ENCODE measurements at places on chromosomes 11 and 22.

DNA sequence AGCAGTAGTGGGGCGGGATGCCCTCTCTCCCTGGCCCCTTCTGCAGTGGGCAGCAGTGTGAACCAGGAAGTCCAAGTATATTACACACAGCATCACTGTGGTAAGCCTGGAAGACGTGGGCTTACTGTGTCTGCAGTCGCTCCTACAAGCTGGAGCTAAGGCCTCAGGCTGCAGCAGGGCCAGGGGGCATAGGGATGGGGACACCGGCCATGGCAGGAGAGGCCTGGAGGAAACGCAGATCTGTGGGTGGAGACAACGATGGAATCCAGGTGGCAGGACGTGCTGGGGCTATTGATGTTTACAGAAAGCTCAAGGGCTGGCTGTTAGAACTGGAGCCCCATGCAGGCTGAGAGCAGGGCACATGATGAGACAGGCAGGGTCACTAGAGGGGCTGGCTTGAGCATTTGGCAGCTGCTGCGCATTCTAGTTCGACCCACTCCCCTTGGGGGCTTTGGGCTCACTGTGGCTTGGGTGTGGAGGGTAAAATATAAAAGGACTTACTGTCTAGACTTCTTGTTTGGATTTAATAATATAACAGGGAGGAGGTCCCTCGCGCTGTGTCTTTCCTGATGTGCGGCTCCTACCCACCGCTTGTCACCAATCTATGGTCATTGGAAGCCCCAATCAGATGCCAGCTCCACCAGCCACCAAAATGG is 539.5 kb downstream of the TBC1D22A start:
- DNase-seq: no peak

DNA sequence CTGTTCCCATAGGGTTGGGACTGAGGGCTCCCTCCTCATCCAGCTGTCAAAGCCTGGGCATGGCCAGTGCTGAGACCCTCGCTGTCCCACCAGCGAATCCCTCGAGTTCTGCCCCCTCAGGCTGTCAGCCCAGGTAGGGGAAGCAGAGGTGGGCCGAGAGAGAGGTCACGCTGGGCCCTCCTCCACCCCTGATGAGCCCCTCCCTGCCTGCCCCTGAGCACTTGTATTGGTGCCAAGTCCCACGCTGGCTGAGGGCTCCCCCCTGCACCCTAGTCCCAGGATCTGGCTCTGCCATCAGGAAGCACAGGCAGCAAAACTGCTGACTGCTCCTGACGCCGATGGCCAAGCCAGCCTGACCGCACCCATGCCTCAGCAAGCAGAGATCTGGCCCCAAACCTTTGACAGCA is 3.3 kb downstream of the PRR33 start:
- DNase-seq: no peak

DNA sequence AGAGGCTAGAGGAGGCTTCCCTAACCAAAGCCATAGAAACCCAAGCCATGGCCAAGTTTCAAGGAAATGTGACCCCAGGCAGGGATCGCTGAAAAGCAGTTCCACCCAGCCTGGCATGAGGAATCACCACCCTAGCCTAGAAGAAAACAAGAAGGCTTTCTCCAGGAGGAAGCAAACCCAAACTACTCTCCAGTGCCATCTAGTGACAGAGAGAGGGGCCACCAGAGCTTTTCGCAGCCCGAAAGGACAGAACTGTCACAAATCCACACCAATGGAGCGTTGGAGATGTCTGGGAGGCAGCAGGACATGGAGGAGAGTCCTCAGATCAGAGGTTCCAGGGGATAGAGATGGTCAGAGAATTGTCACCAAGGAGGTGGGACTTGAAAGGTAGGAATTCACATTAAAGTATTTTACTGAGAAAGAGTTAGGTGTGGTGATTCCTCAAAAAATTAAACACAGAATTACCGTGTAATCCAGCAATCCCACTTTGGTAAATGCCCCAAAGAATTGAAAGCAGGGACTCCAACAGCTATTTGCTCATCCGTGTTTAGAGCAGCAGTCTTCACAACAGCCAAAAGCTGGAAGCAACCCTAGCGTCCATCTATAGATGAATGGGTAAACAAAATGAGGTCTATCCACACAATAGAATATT is 67.3 kb upstream of the NUP50 start:
- DNase-seq: peak; percentile 47

DNA sequence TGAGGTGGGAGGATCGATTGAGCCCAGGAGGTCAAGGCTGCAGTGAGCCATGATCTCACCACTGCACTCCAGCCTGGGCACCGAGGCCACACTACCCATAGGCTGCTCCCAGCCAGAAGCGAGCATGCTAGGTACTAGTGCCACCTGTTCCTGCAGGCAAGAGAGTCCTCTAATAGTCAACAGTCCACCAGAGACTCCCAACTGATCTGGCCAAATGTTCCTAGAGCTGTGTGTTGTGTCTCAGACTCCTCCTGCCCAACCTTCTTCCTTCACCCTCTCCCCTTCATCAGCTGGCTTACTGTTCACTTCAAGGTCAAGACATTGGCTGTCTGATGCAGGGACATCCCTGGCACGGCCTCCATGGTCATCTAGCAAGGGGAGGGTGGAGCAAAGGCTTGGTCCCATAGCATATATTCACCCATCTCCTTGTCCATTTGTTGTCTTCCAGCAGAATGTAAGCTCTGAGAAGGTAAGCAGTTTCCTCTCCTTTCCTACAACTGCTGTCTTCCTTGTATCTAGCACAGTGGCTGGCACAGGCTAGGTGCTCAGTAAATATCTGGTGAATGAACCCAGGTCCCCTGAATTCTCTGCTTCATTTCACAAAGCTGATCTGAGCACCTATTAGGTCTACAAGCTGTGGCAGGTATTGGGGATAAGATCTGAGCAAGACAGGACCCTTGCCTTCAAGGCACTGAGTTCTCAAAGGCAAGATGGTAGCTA is 126.2 kb upstream of the SERPIND1 start:
- no peak for DNase-seq

DNA sequence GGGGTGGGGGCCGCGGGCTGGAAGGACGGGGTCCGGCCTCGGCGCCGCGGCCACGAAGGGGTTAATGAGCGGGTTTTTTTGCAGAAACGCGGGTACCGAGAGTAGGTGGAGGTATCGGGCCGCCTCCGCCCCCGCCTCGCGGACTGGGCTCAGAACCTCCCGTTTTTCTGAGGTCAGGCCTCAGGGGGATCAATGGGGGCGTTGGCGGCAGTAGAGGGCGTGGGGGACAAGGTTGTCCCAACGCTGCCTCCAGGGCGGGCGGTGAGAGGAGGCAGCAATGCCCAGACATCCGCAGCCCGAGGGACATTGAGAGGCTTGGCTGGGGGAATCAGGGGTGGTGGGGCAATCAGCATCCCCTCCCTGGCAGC is 34.8 kb upstream of the PRODH start:
- DNase-seq: no peak

GRCh38 chr11:133793271-133794035 is 51.9 kb downstream of the SPATA19 start:
- DNase-seq: no peak

- DNase-seq: no peak
These were observed 119.4 kb downstream of the TTC28 start for GRCh38 chr22:28560046-28560742.

- DNase-seq: peak; percentile 90
These were observed at the start of gene PTDSS2 for GRCh38 chr11:449889-450808. TSS of gene PTDSS2 (plus strand) at chr11:450279. CDS start at chr11:450456, 177 bp downstream.

GRCh38 chr11:121383716-121384115 is 68.4 kb upstream of the SORL1 start:
- DNase-seq: no peak

DNA sequence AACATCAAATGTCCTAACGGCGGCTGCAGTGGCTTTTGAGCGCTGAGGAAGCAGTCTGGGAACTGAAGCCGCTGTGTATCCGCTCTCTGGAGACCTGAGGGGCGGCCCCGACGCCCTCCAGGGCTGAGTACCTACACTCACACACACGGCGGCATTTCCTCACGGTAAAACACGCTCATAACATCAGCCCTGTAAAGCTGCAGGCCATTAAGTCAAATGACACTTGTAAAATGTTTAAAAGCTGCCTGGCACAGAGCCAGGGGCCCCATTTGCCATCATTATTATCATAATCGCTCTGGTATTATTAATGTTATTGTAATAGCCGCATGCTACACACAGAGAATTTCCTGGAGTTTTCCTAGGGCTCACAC is 5.1 kb downstream of the CARS1 start:
- DNase-seq: no peak

DNA sequence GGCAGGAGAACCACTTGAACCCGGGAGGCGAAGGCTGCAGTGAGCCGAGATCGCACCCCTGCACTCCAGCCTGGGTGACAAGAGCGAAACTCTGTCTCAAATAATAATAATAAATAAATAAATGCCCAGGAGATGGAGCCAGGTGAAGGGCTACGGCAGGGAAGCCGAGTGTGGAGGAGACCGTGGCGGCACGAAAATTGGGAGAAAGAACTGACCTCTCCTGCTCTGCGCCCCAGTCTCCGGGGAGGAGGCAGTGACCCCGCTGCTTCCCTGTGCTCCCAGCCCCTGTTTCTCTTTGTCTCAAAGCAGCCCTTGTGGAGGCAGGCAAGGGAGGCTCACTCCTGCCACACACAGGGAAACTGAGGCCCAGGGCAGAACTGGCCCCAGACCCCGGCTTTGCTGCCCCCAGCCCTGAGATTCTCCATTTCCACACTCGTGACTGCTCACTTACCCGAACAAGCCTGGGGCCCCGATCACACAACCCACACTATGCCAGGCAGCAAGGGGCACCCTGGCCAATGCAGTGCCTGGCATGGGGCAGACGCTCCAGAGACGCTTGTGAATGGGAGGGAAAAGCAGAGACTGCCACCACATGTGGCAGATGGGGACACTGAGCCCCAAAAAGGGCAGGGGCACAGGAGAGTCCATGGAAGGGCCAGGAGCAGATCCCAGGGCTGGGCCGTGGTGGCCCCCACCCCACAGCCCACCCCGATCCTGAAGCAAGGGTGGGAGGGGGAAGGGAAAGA is 80.4 kb upstream of the PRR5 start:
- no peak for DNase-seq

DNA sequence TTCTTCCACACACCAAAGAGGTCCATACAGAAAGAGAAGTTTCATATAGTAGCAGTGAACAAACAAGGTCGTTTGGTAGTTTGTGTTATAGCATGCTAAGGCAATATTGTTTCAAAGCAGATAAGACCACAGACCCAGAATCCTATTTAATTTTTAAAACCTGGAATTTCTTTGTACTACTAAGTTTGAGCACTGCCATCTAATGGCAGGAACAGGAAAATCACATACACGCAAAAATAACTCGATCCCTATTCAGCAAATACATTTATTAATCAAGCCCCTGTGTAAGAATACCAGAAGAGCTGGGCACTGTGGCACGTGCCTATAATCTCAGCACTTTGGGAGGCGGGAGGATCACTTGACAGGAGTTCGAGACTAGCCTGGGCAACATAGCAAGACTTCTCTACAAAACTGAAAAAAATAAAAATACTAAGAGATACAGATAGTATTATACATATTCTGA is 2.9 kb upstream of the BTBD10 start:
- no peak for DNase-seq

DNA sequence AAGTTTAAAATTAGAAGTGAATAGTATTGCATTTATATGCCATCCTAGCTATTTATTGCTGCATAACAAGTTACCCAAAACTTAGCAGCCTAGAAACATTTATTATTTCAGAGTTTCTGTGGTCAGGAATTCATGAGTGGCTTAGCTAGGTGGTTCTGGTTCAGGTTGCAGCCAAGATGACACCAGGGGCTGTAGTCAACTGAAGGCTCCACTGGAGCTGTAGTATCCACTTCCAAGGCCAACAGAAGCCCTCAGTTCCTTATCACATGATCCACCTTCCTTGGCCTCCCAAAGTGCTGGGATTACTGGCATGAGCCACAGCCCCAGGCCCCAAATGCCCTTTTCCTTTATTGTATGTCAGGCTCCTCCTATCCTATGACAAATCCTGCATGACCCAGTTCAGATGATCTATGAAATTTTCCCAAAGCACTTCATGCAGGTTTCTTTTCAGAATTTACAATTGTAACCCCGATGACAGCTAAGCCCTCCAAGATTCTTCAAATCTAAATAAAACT is 6.1 kb upstream of the ALG8 start:
- DNase-seq: no peak

GRCh38 chr11:112082729-112083128 is 3.8 kb downstream of the TIMM8B start:
- DNase-seq: no peak

- no peak for DNase-seq
These were observed 43.4 kb downstream of the APOL5 start for GRCh38 chr22:35761037-35761436.

GRCh38 chr11:82047200-82047599 is 686.5 kb downstream of the FAM181B start:
- no peak for DNase-seq

DNA sequence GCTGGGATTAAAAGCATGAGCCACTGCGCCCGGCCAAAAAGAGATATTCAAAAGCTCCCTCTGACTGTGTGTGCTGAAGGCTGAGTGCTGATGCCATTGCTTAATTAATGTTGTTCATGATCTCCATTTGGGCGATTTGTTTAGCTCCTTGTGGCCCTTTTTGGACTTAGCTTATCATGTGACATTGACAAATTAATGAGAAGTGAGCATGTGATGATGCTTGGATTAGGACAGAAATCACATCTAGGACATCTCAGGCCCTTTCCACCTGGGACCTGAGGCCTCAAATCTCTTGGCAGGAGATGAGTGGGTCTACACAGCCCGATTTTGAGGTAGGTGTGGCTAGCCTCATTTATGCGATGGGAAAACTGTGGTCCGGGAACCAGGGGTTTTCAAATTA is 10.4 kb downstream of the EHF start:
- DNase-seq: no peak

DNA sequence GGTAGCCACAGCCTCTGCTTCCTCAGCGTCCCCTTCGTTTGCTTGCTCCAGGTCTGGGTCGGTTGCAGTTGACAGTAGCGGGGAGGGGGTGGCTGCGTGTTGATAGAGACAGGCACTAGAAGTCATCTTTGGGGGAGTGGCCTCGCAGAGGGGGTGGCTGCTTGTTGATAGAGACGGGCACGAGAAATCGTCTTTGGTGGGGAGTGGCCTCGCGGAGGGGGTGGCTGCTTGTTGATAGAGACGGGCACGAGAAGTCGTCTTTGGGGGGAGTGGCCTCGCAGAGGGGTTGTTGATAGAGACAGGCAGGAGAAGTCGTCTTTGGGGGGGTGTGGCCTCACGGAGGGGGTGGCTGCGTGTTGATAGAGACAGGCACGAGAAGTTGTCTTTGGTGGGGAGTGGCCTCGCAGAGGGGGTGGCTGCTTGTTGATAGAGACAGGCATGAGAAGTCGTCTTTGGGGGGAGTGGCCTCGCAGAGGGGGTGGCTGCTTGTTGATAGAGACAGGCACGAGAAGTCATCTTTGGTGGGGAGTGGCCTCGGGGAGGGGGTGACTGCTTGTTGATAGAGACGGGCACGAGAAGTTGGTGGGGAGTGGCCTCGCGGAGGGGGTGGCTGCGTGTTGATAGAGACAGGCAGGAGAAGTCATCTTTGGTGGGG is 328.3 kb downstream of the TBC1D22A start:
- no peak for DNase-seq

Measured in stimulated activated CD4-positive, alpha-beta T cell treated with anti-CD3 and anti-CD28 coated beads, Interleukin-15, amount 100 ng/mL, for 48 hours (primary cell).